Activated CD4-positive, alpha-beta T cell treated with anti-CD3 and anti-CD28 coated beads, Interleukin-2, Interleukin-6, amounts not matched to agents 100 ng/mL and 50 ng/mL, durations not matched to agents 16 hours and 8 hours (primary cell): ENCODE measurements at places on chromosomes 1 and 21.

DNA sequence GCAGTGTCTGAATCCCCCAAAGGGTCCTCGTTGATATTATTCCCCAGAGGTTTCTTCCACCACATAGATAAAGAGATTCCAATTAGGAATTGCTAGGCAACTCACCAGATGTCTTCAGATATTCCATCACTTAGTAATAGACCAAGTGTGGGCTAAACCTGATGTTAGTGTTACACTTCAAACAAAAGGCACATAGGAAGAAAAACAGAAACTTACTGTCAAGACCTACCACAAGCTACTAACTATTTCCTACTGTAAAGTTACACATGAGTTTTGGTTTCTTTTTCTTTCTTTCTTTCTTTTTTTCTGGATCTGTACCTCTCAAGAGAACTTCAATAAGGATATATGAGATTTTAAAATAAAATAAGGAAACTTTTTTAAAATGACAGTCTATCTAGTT is 879.1 kb upstream of the NEGR1 start:
- DNase-seq, result no peak

DNA sequence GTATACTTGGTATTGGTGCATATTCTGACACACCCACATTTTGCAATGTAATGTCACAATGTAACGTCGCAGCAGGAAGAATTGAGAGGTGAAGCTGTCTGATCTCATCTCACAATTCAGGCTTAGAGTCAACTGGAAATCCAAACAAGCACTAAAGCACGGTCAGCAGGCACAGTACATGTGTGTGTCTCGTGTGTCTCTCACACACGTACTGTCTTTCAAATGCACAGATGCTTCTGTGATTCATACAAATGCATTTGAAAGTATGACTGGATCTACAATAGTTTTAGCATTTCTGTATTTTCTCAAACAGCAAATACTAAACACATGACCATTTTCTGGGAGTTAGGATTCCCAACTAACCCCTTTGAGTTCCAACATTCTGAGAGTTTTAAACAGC is 26.9 kb downstream of the LBR start:
- no peak for DNase-seq

DNA sequence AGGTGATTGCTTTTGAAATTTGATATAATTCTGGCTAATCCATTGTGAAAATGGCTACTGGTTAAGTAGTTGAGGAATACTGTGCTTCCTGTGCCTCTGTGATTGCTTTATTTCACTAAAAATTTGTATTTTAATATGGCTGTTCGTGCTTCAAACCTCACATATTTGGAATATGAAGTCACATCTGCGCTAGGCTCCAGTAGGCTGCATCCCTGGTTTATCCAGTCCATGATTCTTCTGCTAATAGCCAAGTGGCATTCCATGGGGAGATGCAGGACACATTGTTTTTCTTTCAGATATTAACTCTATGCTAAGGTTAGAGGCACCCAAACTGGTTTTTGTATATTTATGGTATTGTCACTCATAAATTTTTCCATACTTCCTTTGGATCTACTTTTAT is 25.9 kb downstream of the DNM3 start:
- no peak for DNase-seq

DNA sequence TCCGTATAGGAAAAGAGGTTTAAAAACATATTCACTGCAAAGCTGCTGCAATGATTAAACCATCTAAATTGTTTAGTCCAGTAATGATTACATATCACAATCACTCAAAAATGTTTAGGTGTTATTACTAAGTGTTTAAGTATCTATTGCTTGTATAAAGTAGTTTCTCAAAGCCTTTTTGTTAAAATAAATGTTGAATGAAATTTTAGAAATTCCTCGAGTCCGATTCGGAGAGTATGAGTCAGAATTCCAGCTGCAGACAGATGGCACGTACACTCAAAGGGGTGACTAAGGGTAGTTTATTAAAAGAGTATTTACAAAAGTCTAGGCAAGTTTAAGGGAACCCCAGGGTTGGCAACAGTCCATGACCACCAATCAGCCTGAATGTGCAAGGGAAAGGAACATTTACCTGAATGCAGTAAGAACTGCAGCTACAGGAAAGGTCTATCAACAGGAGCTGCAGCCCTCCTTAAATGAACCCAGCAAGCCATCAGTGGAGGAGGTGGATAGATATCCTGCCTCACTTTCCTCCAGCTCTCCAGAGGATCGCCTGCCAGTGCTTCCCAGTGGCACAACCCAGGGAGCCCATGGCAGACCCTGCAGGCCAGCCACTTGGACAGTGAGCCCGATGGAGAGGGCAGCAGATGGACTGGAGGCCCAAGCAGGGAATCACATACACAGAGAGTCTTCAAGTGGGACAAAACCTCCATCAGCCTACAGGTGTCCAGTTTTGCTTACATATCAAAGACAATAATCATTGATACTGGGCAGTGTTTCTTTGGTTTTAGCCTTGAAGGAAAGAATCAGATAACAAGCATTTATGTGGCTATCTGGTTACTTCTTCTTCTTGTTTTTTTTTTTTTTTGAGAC is 92.1 kb upstream of the SLC44A3 start:
- DNase-seq, result no peak

- no peak for DNase-seq
These were observed 215.8 kb downstream of the BARHL2 start for GRCh38 chr1:90501281-90501680.

DNA sequence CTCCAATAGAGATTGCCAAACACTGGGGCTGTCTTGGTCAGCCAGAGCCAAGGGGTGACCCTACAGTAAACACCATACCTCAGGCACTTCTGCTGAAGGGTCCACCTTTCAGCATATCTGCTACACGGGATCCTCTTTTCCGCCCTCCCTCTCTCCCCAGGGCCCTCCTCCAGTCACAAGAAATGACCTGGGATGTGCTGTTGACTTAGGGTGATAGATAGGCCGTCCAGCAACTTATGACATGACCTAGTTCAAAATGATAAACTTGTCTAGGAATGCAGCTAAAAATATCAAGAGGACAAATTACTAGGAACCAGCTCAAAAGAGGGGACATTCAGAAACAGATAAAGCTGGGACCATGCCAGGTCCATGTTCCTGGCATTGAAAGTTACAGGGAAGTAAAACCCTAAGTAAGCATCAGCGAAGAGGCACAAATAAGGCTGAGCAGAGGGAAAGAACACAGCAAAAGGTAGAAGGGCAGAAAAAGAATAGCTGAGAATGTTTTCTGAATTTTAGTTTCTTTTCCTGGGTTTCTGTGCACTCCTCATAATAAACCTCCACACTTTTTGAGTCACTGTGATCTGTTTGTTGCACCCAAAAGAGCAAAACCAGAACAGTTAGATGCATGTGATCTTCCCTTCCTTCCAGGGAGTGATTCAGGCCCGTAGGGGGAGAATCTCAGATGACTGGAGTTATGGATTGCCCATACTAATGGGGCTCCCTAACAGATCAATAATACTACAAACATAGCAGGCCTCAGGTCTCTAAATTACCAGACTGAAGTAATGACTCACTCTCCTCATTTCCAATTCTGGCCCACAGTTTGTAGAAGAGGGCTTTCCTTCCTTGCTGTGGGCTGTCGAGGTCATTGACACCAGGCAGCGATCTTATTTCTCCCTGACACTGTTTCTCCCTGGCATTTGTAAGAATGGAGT is 48.9 kb upstream of the F3 start:
- no peak for DNase-seq

GRCh38 chr1:113917400-113918082 is 11.6 kb upstream of the HIPK1 start:
- no peak for DNase-seq

DNA sequence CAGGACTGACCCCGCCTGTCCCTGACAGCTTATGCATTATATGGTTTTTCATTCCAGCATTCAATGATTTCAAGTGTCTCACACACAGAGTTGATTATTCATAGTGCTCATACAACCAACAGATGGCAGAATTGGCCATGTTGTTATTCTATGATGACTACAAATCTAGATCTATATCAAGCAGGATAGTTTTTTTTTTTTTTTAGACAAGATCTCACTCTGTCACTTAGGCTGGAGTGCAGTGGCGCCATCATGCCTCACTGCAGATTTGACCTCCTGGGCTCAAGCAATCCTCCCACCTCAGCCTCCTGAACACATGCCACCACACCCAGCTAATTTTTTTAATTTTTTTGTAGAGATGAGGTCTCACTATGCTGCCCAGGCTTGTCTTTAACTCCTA is 40.1 kb upstream of the LRRC8D start:
- peak; percentile 45 for DNase-seq

DNA sequence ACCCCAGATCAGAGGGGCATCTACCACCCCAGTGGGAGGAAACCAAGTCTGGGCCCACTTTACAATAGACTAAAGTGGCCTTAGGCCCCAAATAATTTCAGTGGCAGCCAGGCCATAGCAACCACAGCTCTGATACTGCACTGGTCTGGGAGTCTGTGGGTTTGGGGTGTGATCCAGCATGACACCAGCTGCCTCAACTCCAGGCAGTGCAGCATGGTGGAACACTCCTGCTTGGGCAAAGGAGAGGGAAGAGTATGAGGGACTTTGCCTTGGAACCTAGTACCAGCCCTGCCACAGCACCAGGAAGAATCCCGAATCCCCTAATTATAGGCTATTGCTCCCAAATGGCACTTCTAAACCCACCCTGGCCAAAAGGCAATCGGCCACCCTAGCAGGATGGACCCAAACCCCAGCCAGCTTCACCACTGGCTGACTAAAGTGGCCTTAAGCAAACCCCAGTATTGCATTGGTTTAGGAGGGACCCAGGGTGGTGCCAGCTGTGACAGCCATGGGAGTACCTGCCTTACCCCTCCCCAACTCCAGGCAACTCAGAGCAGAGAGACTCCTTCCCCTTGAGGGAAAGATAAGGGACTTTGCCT is 47.1 kb downstream of the PACC1 start:
- DNase-seq, result no peak

DNA sequence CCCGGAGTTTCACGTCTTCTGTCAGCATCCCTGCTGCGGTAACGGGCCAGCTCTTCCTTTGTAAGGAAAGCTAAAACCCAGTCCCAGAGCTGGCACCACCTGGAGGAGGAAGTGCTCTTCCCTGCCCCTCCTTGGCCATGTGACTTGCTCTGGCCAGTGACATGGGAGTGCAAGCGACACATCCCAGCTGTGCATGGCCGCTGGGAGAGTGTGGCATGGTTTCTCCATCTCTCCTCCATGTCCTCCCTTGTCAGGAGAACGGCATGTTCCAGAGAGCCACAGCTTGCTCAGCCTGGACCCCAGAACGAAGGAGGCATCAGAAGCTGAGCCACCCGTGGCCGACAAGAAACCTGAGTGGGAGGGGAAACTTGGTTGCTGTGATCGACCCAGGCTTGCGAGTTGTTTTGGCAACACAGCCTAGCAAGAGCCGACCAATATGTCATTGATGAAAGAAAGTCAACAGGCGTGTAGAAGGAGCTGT is 2.7 kb upstream of the PRXL2B start:
- no peak for DNase-seq

DNA sequence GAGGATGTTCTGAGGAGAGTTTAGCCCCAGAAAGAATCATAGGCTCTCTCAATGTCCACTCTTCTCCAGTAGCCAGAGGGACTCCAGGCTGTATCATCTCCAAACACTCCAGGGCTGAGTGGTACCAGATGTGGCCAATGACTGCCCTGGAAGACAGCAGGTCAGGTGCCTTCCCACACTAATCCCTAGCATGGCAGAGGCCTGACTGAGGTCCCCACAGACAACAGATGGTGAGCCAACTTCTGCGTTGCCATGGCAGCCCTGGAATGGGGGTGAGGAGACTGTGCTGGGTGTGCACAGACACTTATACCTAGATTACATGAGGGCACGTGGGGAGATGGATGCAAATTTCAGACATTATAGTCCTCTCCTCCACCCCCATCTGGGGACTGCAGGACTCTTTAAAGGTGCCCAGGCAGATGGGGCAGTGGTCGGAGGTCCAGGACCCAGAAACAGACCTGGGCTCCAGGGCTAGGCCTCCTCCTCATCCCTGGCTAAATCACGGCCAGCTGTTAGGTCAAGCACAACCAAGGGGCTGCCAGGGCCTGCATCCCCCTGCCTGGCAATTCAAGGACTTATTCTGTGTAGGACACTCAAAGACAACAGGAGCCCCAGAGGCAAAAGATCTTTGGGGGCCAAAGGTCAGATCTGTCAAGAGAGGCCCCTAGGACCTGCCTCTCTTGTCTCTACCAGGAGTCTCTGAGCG is 42.9 kb downstream of the CAMK2N1 start:
- DNase-seq, result no peak

DNA sequence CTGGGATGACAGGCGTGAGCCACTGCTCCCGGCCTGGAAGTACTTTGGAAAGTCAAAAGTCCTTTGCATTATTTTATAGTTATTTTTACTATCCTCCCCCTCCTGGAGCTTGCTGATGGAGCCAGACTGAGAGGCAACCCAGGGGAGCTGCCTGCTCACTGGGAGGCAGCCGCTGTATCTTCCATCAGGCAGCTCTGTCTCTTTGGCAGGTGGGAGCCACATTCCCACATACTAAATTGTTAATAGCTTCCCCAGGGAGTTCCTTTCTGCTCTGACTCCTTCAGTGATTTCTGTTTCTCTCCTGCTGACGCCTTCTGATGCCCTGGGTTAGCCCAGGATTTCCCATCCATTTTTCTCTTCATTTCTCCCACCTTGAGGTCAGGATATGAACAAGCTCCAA is 4.9 kb upstream of the OPRD1 start:
- no peak for DNase-seq

DNA sequence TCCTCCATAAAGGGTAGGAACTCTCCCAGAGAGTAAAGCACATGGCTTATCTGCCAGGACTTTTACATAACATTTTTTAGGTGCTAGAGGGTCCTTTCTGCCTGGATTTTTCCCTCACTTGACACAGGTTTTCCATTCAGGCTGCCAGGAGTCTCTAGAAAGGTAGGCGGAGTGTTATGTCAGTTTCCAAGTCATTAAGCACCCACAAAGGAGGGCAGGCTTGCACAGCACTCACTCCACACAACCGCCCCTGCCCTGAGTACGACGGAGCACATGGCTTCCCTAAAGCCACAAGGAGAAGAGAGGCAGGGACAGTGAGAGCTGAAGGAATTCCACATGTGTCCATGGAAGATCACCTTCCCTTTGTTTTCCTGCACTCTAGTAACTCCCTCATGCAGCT is 55.7 kb downstream of the CAPZB start:
- DNase-seq, result no peak

DNA sequence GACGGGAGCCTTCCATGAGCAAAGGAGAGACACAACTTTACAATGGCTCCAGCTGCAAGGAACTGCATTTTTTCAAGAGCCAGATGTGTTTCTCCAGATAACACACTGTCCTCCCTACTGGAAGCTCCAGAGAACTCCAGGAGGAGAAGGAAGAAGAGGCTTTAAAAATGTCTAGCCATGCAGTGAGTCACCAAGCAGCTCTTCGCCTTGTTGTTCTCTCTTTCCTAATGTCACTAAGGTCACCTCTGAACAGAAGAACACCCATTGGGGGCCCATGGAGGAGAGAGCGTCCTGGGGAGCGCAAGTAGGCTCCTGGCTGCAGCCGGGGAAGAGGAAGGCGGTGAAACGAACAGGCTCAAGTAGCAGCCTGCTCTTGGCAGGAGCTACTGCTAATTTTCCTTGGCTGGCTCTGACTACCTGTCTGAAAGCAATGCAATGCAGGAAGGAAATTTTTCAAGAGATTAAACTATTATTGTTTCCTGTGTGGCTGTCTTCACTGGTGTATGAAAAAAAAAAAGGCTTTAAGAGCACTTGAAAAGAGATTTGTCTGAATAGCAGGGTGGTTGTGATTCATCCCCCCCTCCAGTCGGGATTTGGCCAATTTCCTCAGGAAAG is 321.9 kb downstream of the SETD4 start:
- no peak for DNase-seq

- no peak for DNase-seq
These were observed 25.2 kb downstream of the TP73 start for GRCh38 chr1:3677484-3677883.

GRCh38 chr1:24337455-24337854 is 18.3 kb downstream of the GRHL3 start:
- DNase-seq, result no peak
